Hepatocyte (in vitro differentiated cells): ENCODE measurements at places on chromosomes 4 and X. TPM values are rescaled to one million over a fixed set of nuclear protein-coding genes. Genes with fewer than 3 reads are reported as not detected.

GRCh38 chr4:38101563-38101962, 141.4 kb downstream of the PTTG2 start:
- no peak for DNase-seq

TMPRSS11B gene
- polyA plus RNA-seq = not detected in 2 replicates

DNA sequence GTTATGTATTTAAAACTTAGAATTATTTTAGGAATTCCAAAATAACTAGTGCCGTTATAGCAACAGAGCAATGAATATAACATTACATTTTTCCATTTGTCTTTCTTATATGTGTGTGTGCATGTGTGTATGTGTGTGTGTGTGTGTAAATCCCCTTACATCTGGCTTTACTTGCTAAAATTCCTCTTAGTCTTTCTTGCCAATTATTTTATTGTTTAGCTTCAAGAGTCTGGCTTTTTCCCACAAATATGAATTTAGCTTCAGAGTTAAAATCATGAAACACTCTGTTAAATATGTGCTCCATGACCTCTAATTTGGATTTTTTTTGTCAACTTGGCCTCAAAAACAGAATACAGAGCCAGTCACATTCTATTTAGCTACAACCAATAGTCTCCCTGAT, 18.9 kb downstream of the FGF13 start:
- DNase-seq = no peak

DNA sequence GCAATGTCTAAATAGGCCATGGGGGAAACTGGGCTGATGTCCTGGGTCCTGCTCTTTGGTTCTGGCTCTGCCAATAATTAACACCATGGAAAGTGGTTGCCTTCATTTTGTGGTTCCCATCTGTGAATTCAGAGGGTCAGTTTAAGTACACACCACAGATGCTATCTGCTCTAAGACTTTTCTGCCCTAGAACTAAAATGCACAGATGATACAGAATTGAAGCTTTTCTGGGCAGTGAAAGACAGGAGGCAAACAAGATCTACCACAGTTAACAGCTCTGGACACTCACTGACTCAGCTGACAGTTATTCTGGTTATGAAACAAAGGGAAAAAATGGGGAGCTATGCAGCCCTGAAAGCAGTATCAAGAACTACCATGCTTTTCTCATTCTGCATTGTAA, 37.3 kb downstream of the APBB2 start:
- peak; percentile 45 for DNase-seq

GRCh38 chr4:153987291-153987690, 198.4 kb upstream of the SFRP2 start:
- DNase-seq = no peak

GRCh38 chr4:44842531-44842930, 116.2 kb upstream of the GNPDA2 start:
- DNase-seq = no peak

DNA sequence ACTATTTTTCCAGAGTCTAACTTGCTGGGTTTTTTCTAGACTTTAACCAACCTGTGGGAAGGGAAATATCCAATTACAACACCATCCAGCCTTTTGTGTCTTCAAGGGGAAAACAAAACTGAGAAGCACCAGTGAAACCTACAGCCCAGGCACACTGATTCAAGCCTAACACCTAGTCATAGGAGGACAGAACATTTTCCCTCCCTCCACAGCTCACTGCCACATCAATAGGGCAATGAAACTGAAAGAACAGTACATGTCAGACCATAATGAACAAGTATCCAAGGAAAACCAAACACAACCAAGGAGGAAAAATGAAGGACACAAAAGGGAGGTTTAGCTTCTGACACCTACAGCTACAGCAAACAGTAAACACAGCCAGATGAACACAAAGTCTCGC, 17.6 kb downstream of the MAGEA8 start:
- DNase-seq = no peak

- DNase-seq = no peak
Measured at GRCh38 chr4:108933046-108933445, 170.2 kb upstream of the ETNPPL start.

DNA sequence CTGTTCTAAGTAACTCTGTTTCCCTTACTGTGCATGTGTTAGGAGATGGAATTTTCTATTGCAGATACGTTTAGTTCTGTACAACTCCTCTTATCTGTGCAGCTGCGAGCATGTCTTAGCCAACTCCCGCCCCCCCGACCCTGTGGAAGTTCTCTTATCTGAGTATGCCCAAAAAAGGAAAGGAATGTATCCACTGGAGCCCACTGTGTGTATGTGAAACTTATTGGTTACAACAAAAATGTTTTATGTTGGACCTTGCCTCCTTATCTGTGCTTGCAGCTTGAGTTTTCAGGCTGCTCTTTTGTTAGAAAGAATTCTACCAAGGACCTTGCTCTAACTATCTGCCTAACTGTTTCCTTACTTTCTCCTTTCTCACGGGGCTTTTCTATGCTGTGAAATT, 24.2 kb upstream of the DCAF8L2 start:
- peak; percentile 39 for DNase-seq

BRCC3 gene
- 21.5 and 27.2 TPM in 2 replicates for polyA plus RNA-seq

ATP2B3 gene
- polyA plus RNA-seq = 0.07 and 0.12 TPM in 2 replicates

DNA sequence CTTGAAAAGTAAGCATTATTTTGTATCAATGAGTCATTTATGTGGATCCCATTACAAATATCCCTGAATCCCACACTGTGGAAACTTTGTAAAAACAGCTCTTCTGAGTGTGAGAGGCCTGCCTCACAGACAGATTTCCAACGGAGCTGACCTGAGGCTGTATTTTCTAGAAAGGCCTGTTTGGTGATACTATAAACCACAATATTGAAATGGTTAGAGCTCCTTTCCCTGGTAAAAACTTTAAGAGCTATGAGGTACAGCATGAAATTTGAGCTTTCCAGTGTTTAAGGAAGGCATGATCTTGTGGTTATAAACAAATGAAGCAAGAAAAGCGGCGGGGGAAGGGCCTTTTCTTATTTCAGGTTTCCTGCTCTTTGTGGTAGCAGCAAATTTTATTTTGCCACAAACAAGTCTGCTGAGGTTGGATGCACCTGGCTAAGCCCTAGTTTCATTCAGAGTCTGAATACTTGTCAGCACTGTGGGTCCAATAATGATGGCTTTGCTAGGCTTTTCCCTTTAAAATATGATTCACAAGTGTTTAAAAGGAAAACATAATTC, 86.8 kb upstream of the ETNPPL start:
- DNase-seq = peak; percentile 31

TEX11 gene
- not detected in 2 replicates for polyA plus RNA-seq

DNA sequence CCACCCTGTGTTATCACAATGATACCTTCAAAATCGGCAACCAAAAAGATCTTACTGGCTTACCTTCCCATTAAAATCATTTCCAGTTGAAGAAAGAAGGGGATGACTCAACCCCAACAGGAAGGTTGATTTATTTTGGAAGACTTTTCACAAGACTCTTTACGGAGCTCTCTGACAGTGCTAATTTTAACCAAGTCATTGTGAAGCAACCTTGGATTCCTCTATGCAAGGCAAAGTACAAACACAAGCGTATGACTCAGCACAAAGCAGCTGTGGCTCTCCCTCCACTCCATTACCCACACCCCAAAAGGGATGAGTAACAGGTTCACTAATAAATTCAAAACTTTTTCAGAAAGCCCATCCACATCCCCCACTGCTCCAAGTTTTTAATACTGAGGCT, 213.8 kb upstream of the FGF13 start:
- peak; percentile 29 for DNase-seq

GRCh38 chrX:24099394-24099793, 44.6 kb downstream of the EIF2S3 start:
- no peak for DNase-seq

DNA sequence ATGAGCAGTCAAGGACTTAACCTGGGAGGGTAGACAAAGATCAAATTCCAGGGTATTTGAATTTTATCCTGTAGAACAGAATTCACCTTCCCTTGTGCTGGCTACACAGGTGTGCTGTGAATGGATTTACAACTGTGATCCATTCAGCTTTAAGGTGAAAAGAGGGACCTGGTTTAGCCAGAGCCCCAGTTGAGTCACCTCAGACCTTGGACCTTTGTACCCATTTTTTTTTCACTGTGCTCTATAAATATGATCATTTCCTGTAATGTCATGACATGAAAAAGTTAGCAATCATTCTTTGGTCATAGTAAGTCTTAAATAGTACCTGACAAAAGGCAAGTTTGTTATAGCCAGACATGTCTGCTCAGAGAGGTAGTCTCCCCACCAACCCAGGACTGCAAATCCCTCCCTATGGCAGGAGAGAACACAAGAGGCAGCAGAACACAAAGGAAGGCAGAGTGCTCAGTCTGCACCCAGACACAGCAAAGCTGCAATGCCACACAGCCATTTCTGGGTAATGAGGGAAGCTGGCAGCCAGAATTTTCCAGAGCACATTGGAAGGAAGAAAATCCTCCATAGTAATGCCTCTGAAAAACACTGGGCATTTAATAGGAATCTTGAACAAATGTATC, 77.9 kb downstream of the CXXC4 start:
- peak; percentile 47 for DNase-seq

MYOZ2 gene
- polyA plus RNA-seq = 0.13 TPM in 1 of 2 replicates, not detected in the other

CLGN gene
- polyA plus RNA-seq = 28.2 and 30.7 TPM in 2 replicates

- peak; percentile 57 for DNase-seq
Measured at GRCh38 chrX:119880552-119881437, 9.2 kb downstream of the NDUFA1 start.

MAGEA12 gene
- not detected in 2 replicates for polyA plus RNA-seq

CT45A3 gene
- not detected in 2 replicates for polyA plus RNA-seq

- DNase-seq = no peak
Measured at GRCh38 chr4:86261636-86262035, 98.2 kb downstream of the MAPK10 start.

DNA sequence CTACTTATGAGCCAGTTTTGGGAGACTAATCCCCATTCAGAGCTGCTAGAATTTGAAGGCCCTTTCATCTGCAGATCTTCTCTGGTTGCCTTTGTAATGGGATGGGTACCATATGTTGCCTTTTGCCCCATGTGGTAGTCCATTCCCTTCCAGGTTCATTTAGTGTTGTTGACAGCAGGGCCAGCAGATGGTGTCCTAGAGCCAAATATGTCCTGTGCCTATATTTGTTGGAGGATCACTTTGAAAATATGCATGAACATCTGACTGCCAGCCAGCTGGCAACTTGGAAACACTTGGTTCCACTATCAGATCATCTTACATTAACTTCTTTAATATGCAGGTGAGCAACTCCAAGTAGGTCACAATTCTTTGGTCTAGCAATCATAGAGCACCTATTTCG, 30.4 kb downstream of the CFAP299 start:
- peak; percentile 75 for DNase-seq

DNA sequence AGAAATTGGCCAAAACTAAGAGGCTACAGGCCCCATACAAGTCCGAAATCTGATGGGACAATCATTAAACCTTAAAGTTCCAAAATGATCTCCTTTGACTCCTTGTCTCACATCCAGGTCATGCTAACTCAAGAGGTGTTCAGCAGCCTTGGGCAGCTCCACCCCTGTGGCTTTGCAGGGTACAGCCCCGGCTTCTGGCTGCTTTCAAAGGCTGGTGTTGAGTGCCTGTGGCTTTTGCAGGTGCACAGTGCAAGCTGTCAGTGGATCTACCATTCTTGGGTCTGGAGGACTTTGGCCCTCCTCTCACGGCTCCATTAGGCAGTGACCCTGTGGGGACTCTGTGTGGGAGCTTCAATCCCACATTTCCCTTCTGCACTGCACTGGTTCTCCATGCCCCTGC, 329.1 kb upstream of the MAD2L1 start:
- DNase-seq = no peak

DNA sequence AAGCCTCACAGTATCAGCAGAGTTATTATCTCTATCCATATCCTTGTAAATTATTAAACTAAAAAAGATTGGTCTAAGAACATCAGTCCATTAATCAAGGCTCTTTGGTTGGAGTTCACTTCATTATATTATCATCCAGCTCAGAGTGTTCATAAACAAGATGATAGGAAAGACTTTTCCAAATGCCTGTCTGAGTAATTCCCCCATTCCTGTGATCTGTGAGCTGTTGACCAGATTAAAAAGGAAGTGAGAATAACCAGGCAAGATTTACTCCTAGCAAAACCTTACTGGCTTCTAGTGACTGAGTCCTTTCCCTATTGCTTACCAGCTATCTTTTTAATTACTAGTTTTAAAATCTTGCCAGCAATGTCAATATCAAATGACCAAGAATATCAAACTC, 14.9 kb downstream of the PKD2 start:
- no peak for DNase-seq

DNA sequence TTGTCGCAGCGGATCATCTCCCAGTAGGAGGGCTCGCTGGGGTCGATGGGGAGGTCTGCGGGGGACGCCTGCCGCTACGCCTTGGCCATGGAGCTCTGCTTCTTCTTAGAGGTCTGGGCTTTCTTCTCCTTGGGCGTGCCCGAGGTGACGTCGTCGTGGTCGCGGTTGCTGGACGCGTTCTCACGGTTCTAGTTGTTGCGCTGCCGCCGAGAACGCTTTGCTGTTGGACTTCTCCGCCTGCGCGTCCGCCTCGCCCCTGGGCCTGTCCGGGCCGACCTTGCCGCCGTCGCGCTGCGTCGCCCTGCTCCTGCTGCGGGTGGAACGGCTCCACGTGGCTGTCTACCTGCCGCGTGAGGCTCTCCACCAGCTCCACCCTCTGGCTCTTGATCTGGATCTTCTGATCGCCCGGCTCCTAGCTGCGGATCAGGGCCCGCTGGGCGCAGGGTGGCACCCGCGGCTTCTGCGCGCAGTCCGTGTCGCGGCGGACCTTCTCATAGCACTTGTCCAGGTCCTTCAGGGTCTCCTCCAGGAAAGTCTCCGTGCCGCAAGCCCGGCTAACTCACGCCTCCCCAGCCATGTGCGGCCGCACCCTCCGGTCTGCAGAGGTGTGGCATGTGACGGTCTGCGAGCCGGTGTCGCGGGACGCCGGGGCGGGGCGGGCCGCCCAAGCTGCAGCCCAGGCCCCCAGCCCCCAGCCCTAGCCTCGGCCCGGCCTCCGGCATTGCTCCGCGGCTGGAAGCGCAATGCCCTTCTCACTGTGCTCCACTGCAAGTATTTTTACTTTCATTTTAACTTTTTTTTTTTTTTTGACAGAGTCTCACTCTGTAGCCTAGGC, 40.5 kb upstream of the OGT start:
- no peak for DNase-seq

- peak; percentile 41 for DNase-seq
Measured at GRCh38 chr4:112523008-112523721, 7.2 kb upstream of the NEUROG2 start.

DNA sequence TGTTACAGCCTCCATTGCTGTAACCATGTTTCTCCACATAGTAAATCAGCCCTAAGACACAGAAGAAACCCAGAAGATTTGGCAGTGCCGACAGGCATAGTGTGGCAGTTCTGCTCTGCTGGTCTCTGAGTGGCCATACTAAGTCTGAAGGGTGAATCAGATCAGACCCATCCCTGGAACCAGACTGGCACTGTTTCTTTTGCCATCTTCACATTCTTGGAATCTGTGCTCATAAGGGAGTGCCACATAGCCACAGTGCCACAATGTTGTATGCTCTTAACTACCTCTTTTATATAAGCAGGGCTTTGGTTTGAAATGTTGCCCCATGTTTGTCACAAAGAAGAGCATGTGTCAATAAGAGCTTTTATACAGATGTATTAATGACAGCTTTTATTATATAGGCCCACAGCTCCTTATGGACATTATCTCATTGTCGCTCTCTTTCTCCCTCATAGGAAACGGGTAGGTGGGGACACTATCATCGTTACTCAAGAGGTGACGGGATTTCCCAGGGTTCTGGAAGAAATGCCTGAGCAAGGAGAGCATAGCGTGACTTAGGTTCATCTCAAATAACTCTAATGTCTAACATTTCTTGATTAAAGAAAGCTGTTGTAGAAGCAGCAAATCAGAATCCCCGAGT, 128.2 kb downstream of the CBR4 start:
- no peak for DNase-seq

GRCh38 chrX:103913356-103914020, 48.9 kb upstream of the TMSB15B start:
- DNase-seq = no peak

- DNase-seq = no peak
Measured at GRCh38 chrX:107850422-107850765, 24.7 kb downstream of the MID2 start.

ZNF827 gene
- 7.8 and 12.2 TPM in 2 replicates for polyA plus RNA-seq
